HCT116 (cell line): ENCODE measurements at places on chromosomes 5 and 9. TPM values are rescaled to one million over a fixed set of nuclear protein-coding genes. Genes with fewer than 3 reads are reported as not detected.

GRCh38 chr9:117180896-117181445 lies 233.9 kb downstream of the ASTN2 start:
- H3K36me3 ChIP-seq, result no peaks in the 10 kb centered on the region
- no peak overlapping the region for H3K4me3 ChIP-seq
- no peaks in the 10 kb centered on the region for H3K4me1 ChIP-seq
- H3K27me3 ChIP-seq, result no peaks in the 10 kb centered on the region
- H3K27ac ChIP-seq, result no peak overlapping the region

Gene PRKACG
- not detected for total RNA-seq

Gene NR5A1
- 0.64 TPM for total RNA-seq

DNA sequence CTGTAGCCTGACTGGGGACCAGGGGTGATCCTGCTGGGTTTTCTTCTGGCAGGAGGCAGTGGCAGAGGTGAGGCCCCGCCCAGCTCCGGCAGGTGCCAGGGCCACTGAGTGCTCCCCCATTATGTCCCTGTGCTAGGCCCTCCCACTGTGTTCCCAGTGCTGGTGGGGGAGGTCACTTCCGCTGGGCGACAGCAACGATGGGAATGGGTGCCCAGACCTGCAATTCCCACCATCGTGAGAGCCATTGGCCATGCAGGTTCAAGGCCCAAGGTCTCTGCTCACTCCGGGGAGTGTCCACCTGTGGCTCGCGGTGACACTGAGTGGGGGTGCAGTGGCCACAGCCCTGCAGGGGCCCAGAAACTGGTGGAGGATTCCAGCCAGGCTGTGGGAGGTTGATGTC lies 98.6 kb downstream of the RXRA start:
- H3K4me3 ChIP-seq, result no peak overlapping the region
- no peaks in the 10 kb centered on the region for H3K27me3 ChIP-seq
- H3K4me1 ChIP-seq, result no peaks in the 10 kb centered on the region
- DNase-seq, result no peak
- peaks cover 2% of the 10 kb centered on the region; the same call in 1 of the 2 replicates for H3K36me3 ChIP-seq

- H3K4me3 ChIP-seq, result no peak overlapping the region
- no peak for DNase-seq
- H3K4me1 ChIP-seq, result no peaks in the 10 kb centered on the region
- no peak overlapping the region for H3K27ac ChIP-seq
Observed at GRCh38 chr5:38515092-38515491, 41.4 kb downstream of the LIFR start.

GRCh38 chr5:148512498-148512897 lies 128.7 kb downstream of the FBXO38 start:
- H3K27ac ChIP-seq, result no peak overlapping the region
- DNase-seq, result no peak
- no peak overlapping the region for H3K4me3 ChIP-seq
- H3K4me1 ChIP-seq, result no peaks in the 10 kb centered on the region

Gene CCNO
- 12.1 TPM for total RNA-seq

DNA sequence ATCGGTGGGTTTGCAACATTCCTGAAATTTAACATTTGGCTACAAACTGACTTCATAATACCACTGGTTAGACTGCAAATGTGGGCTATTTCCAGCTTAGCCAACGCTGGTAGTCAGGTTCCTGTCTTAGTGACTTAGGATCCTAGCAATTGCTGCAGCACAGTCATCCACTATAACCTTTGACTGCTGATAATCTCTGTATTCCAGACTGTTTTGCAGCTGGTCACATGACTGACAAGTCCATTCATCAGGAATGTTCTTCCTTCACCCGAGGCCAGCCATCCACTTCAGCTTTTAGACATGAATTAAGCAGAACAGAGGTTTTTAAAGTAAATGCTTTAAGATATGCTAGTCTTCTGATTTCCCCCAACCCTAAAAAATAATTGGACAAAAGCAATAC lies 425.9 kb upstream of the MPDZ start:
- no peaks in the 10 kb centered on the region for H3K4me1 ChIP-seq
- no peak for DNase-seq
- H3K27me3 ChIP-seq, result no peaks in the 10 kb centered on the region
- no peak overlapping the region for H3K27ac ChIP-seq

GRCh38 chr5:113128082-113128481 lies 151.5 kb downstream of the DCP2 start:
- no peak overlapping the region for H3K4me3 ChIP-seq
- no peak for DNase-seq
- H3K4me1 ChIP-seq, result no peaks in the 10 kb centered on the region
- no peaks in the 10 kb centered on the region for H3K27me3 ChIP-seq
- H3K27ac ChIP-seq, result no peak overlapping the region

Gene PGM5
- 0.15 TPM for total RNA-seq

DNA sequence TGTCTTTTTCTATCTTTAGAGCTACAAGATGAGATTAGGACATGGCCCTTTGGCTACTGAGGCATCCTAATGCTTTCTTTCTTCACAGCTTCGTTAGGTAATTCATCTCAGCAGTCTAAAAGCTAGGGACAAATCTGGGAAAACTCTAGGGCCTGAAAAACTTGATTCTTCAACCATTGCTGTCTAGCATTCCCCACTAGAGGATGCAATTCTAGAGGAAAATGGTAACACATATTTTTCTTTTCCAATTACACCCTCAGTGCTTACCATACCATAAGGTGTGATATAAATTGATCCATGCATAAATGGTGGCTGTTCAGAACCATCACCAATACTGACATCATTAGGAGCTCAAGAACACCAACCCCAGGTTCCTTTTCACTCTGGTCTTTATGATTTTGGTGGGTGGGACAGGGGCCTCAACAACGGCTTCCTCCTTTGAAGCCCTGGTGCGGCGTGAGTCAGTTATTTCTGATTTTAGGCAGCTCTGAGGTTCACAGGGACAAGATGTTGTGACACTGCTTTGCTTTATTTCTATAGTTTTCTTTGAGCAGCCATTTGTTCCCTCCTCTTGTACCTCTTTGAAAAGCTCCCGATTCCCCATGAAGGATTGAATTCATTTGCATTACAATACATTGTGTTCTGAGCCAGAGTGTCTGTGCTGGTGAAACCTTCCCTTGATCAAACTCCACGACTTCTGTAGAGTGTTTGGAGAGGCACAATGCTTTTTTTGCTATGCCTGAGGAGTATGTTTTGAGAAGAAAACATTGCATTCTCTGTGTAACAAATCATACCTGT lies 526.0 kb upstream of the TRPC7 start:
- no peaks in the 10 kb centered on the region for H3K36me3 ChIP-seq
- H3K27ac ChIP-seq, result no peak overlapping the region
- H3K4me1 ChIP-seq, result no peaks in the 10 kb centered on the region
- H3K27me3 ChIP-seq, result peaks cover 37% of the 10 kb centered on the region

Gene SNX2
- 57.7 TPM for total RNA-seq

DNA sequence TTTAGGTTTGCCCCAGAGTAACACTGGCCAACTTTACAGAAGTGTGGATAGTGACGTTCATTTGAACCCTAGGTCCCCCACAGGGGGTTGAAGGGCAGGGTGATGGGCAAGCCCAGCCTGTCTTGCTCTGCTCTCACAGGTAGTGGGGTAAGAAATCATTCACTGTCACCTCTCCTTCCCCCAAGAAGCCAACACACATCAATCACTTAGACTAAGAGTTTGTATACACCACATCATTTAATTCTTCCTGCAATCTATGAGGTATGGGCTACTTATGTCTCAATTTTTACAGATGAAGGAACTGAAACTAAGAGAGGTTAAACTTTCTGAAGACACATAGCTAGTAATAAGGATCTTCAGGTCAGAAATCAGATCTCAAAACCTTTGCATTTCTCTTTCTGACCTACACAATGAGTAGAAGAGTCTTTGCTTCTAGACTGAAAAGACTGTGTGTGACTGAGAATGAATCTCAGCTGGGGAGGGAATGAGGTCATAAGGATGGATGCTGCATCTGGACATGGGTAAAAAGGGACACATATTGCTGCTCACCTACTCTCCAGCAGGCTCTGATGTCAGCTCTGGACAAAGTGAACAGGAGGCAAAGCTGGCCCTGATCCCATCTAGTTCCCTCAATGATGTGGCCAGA lies 81.0 kb upstream of the EQTN start:
- DNase-seq, result no peak
- no peak overlapping the region for H3K27ac ChIP-seq
- peaks cover 5% of the 10 kb centered on the region; the same call in 1 of the 2 replicates for H3K4me1 ChIP-seq
- no peaks in the 10 kb centered on the region for H3K36me3 ChIP-seq
- no peak overlapping the region for H3K4me3 ChIP-seq

- H3K27me3 ChIP-seq, result peaks cover 15% of the 10 kb centered on the region
- no peaks in the 10 kb centered on the region for H3K4me1 ChIP-seq
- H3K36me3 ChIP-seq, result no peaks in the 10 kb centered on the region
- no peak for DNase-seq
- H3K27ac ChIP-seq, result no peak overlapping the region
- no peak overlapping the region for H3K4me3 ChIP-seq
Observed at GRCh38 chr9:89811356-89811755, 206.5 kb downstream of the GADD45G start.

GRCh38 chr5:23994581-23995370 lies 487.4 kb downstream of the PRDM9 start:
- no peaks in the 10 kb centered on the region for H3K27me3 ChIP-seq
- H3K36me3 ChIP-seq, result no peaks in the 10 kb centered on the region
- H3K27ac ChIP-seq, result no peak overlapping the region
- no peaks in the 10 kb centered on the region for H3K4me1 ChIP-seq
- no peak for DNase-seq

GRCh38 chr9:132235894-132236661 lies 74.2 kb downstream of the NTNG2 start:
- H3K4me1 ChIP-seq, result peaks cover 22% of the 10 kb centered on the region
- no peak overlapping the region for H3K4me3 ChIP-seq
- H3K36me3 ChIP-seq, result no peaks in the 10 kb centered on the region
- DNase-seq, result peak; percentile 52
- H3K27ac ChIP-seq, result no peak overlapping the region
- no peaks in the 10 kb centered on the region for H3K27me3 ChIP-seq

- peak overlapping the region; percentile 65 for H3K27ac ChIP-seq
- H3K27me3 ChIP-seq, result no peaks in the 10 kb centered on the region
- DNase-seq, result no peak
- peak overlapping the region; percentile 96 for H3K4me3 ChIP-seq
- H3K4me1 ChIP-seq, result peaks cover 4% of the 10 kb centered on the region; the same call in 1 of the 2 replicates
- H3K36me3 ChIP-seq, result peaks cover 37% of the 10 kb centered on the region
Observed at GRCh38 chr5:112161392-112161748, 257.7 kb downstream of the EPB41L4A start.

DNA sequence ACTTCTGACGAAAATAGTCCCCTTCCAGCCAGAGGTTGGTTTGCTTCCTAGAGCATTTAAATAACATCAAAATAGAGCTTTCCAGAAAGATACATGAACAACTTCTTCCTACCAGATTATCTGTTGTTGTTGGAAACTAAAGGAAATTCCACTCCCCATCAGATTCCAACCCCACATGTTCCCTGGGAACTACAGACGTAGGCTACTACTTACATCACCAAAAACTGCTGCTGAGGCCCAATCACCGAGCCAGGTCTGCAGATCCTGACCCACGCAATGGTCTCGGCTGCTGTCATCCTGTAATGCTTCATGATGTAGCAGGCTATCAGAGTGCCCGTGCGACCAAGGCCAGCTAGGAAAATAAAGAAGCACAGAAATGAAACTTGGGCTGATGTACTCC lies 73.4 kb downstream of the HABP4 start:
- H3K4me1 ChIP-seq, result no peaks in the 10 kb centered on the region
- no peak overlapping the region for H3K4me3 ChIP-seq
- no peak overlapping the region for H3K27ac ChIP-seq
- no peaks in the 10 kb centered on the region for H3K27me3 ChIP-seq

GRCh38 chr9:20315677-20316076 lies 306.6 kb downstream of the MLLT3 start:
- H3K27ac ChIP-seq, result no peak overlapping the region
- DNase-seq, result no peak
- no peaks in the 10 kb centered on the region for H3K27me3 ChIP-seq
- H3K4me1 ChIP-seq, result peaks cover 4% of the 10 kb centered on the region
- no peaks in the 10 kb centered on the region for H3K36me3 ChIP-seq
- no peak overlapping the region for H3K4me3 ChIP-seq

Gene RASGRF2
- 0.05 TPM for total RNA-seq

DNA sequence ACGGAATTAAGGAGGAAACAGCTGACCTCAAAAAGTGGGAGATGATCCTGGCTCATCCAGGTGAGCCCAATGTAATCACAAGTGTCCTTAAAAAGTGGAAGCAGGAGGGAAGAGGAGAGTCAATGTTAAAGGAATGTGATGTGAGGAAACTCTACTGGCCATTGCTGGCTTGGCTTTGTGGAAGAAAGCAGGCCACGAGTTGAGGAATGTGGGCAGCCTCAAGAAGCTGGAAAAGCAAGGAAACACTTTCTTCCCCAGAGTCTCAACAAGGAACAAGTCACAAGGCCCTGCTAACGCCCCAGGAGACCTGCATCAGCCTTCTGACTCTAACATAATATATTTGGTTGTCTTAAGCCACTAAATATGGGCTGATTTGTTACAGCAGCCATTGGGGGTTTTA lies 252.8 kb downstream of the PSAT1 start:
- H3K27ac ChIP-seq, result no peak overlapping the region
- no peaks in the 10 kb centered on the region for H3K4me1 ChIP-seq
- no peak for DNase-seq
- H3K36me3 ChIP-seq, result no peaks in the 10 kb centered on the region

- H3K4me1 ChIP-seq, result peaks cover 35% of the 10 kb centered on the region
- no peak overlapping the region for H3K4me3 ChIP-seq
- H3K27me3 ChIP-seq, result no peaks in the 10 kb centered on the region
- H3K36me3 ChIP-seq, result peaks cover 3% of the 10 kb centered on the region; the same call in 1 of the 2 replicates
- no peak for DNase-seq
Observed at GRCh38 chr5:138461343-138462125, 3.7 kb upstream of the EGR1 start.

Gene LYSMD3
- 18.0 TPM for total RNA-seq

Gene PCDHA11
- total RNA-seq, result 0.27 TPM

Gene SLC34A1
- not detected for total RNA-seq

DNA sequence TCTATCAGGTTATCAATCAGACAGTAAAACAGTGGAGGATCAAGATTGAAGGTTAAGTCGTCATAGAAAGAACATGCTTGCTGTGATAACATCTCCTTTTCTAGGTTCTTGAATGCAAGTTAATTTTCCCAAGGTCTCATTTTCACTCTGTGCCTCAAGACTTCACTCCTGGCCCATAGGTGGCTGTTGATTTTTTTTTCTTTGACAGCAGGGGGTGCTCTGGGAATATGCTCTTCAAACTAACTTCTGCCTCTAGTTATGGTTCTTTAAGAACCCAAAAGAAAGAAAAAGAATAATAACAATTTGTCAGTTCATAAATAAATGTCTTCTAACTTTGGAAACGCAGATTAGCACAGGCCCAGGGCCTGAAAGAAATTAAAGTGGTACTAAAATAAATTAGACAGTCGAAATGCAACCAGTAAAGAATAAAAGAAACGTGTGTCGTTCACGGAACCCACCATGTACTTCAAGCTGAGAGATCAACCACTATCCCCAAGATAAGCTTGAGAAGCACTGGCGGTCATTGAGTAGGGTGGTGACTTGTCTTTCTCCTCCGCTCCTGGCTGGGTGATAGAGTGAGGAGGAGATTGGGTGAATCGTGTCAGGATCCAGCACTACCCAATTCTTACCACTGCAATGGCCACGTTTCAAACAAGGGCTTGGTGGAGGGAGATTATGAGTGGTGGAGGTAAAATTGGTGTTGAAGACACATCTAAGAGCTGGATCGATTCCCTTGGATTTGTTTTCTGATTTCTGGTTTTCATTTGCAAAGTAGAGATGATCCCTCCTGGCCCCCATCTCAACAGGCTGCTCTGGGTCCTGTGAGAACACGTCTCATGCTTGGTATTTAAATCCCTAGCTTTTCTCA lies 93.4 kb upstream of the IRX4 start:
- peak; percentile 4 for DNase-seq
- H3K27me3 ChIP-seq, result peaks cover 67% of the 10 kb centered on the region
- peaks cover 15% of the 10 kb centered on the region; the same call in 1 of the 2 replicates for H3K4me1 ChIP-seq
- H3K4me3 ChIP-seq, result no peak overlapping the region
- H3K36me3 ChIP-seq, result no peaks in the 10 kb centered on the region
